ENCODE measurements at places on chromosomes 7 and 10.

DNA sequence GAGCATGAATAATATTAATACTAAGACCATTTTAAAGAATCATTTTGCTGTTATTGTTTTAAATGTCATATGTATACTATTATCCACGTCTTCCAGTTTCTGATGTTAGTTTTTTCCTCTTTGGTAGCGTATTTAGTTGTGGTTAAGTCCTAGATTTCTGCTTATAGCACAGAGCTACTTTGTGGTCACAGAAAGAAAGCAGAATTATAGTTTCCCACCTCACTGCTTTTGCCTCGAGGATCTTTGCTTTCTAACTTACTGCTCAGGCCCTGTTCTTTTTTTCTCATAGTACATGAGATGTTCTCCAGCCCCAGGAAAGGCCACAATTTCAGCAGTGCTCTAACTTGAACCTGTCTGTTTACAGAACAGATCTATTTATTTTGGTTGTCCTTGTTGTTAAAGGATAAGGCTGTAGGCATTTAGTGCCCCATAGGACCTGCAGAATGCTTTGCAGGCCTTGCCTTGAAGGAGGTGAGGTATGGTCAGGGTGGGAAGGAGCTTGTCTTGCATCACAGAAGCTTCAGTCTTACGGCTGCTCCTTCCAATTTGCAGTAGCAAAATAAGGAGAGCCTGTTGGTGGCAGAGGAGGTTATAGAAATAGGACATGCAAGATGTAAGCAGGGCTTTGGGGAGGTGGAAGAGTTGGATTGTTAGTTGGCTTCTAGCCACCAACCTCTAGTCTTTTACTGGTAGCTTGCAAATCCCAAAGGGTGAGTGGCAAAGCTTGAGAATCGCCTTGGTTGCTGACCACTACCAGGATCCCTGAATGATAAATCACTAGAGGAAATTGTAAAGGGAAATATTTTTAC, 129.1 kb downstream of the LRRC4 start:
- no peak for DNase-seq

- DNase-seq = no peak
Observed at GRCh38 chr10:32771217-32771616, 186.8 kb downstream of the ITGB1 start.

DNA sequence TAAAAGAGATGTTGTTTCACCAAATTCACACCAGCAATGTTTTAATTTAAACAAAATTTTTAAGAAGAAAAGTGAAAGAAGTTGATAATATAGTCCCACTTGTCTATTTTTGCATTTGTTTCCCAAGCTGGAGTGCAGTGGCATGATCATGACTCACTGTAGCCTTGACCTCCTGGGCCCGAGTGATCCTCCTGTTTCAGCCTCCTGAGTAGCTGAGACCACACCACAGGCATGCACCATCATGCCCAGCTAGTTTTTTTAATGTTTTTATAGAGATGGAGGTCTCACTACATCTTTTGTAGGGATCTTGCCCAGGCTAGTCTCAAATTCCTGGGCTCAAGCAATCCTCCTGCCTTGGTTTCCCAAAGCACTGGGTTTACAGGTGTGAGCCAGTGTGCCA, 14.1 kb upstream of the NDUFA5 start:
- no peak for DNase-seq

GRCh38 chr10:117237401-117237991, 3.4 kb upstream of the SLC18A2 start:
- DNase-seq = no peak

DNA sequence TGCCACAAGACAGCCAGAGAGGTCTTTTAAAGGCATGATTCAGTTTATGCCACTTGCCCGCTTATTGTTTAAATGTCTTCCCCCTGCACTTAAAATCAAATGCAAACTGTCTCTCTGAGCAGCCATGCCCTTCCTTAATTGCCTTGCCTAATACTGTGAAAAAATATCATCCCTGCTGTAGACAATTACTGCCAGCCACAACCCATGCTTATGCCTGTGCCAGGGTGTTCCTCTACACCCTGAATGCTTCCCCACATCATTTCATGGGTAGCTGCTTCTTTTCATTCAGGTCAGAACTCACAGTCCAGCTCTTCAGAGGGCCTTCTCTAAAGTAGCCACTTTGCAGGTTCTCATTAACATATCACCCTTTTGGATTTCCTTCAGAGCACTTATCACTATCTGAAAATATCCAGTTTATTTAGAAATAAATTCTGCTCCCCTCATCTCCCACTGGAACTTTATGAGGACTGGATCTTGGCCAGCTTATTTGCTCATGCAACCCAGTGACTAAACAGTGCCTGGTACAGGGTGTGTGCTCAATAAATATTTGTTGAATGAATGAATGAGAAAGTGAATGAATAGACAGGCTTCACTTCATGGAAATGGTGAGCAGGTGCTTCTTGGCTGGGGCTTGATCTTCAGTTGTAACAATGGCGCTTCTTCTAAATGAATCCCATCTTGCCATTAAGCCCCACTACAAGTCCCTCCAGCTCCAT, 162.4 kb upstream of the MDFIC start:
- DNase-seq = no peak

DNA sequence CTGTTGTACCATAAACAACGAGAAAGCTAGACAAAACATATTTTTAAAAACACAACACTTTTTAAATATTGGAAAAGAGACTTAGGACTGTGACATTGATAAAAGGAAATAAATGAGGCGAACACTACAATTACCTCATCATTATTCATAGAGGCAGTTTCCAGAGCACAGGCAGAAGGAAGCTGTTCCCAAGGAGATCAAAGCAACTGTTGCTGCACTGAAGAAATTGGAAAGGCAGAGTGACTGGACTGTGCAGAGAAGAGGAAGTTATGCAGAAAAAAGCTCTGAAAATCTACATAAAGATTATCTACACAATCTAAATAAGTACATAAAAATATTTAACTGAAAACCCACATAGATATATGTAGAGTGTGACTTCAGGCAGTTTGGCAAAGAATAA, 32.8 kb downstream of the MYO3A start:
- DNase-seq = no peak

DNA sequence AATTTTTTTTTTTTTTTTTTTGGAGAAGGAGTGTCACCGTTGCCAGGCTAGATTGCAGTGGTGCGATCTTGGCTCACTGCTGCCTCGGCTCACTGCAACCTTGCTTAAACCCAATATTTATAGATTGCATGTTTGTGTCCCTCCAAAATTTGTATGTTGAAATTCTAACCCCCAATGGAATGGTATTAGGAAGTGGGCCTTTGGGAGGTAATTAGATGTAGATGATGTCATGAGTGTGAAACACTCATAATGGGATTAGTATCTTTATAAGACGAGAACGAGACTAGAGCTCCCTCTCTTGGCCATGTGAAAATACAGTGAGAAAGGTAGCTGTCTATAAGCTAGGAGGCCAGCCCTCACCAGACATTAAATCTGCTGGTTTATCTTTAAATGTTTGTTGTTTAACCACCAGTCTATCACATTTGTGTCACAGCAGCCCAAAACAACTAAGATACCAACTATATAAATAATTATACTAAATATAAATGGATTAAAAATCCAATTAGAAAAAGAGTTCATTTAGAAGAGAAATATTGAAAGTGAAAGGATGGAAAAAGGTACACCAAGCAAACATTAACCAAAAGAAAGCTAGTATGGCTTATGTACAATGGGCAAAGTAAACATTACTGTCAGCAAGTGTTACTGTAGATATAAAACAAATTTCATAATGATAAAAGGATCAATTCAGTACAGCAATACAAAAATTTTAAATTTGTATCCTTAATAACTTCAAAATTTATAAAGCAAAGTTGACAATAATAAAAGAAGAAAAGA, 9.3 kb downstream of the TCAF1 start:
- no peak for DNase-seq

GRCh38 chr7:13910805-13911551, 78.5 kb downstream of the ETV1 start:
- DNase-seq = no peak

DNA sequence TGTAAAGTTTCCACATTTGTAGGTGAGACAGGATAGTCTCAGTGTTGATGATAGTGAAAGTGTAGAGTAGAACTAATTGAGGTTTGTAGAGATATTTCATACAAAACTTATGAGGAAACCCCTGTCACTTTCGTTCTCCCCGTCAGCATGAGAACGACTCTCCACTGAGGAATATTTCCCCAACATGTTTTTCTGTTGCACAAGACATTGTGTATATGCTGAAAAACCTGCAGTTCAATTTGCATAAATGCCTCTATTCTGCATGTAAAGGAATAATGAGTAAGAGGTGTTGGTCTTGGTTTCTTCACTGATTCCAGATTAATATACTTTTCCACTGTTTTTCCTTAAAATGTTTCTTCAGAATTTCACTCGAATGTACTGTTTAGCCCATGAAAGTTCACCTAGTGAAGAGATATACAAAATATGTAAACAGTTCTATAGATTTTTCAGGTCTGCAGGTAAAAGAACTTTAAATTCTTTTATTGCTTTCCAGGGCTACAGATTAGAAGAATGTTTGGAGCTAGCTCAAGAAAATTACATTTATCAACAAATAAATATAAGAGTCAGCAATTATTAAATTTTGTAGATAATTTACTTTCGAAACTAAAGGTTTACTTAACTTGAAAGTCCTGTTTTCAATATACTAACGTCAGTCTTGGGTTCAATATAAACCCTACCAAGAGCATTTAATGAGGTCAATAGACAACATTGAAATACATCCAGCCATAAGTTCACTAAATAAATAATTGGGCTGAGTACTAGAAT, 37.2 kb downstream of the HEPACAM2 start:
- DNase-seq = no peak

GRCh38 chr10:1227510-1228402, 171.6 kb downstream of the WDR37 start:
- DNase-seq = no peak

DNA sequence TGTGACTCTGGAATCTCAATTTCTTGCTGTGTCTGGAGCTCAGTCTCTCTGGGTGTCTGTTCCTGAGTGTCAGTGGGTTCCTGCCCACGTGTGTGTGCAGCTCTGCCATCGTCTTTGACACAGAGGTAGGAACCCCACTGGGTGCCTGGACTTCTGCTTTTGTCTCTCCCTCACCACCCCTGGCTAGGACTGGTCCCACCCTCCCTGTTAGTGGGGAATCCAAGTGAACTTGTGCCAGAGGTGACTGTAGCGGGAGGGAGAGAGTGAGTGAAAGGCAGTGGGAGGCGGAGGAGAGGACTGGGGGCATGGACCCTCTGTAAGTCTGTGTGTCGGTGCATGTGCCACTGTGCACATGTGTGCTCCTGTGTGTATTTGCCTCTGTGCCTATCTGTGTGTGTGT, 299.9 kb upstream of the ZMIZ1 start:
- DNase-seq = no peak

- no peak for DNase-seq
Observed at GRCh38 chr7:105496521-105496920, 25.6 kb downstream of the PUS7 start.

GRCh38 chr10:44725404-44725803, 185.7 kb upstream of the TMEM72 start:
- no peak for DNase-seq

GRCh38 chr7:11346302-11346701, 372.6 kb downstream of the PHF14 start:
- DNase-seq = no peak

DNA sequence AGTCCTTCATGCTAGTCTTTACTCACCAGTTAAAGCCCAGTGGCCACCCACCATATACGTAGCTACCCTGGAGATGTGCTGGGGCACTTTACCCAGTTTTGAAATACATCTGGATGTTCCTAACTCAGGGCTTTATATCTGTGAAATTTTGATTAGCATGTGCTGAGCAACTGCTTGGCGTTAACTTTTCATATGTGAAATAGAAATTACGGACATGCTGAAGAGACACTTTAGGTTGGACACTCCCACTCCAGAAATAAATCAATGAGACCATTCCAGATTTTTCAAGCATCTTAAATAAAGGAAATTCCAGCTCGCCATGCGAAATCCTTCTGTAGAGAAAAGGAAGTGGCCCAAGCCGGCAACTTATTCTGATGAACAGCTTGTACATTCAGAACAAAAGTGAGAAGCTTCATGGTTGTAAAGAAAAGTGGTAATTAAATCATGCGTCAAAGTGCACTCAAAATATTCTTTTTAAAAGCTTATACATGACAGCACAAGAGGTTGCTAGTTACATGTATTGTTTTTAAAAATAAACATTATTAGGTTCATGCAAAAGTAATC, 153.5 kb upstream of the ITGB1 start:
- no peak for DNase-seq

DNA sequence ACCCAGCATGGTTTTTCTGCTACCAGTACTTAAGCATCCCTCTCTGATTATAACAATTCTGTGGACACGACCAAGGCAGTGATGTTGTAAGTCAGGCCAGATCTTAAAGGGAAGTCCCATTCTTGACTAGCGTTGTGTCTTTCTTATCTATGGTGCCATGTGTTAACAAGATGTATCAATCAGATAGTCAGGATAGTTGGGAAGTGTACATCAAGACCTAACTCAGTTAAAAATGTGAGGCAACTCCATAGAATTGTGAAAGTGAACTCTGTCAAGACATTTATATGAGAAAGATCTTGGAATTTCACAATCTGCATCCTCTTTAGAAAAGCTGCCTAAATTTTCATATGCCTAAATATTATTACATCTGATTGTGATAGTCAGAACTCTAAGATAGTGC, 341.7 kb upstream of the SEMA3D start:
- no peak for DNase-seq

DNA sequence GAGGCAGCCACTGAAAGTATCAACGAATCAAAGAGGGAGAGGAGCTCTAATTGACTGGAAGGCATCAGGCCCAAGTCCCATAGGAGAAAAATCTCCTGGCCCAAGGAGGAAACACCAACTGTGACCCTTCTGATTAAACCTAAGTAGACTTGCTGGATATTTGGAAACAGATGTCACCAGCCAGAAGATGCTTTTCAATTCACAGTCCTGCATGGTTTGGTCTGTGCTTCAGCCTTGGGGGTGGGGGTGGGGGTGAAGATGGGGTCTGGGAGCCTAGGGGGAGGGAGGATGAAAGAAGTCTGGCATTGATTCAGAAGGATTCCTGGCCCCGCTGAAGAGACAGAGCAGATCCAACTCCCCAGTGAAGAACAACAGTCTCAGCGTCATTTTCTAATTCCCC, 623.7 kb downstream of the PARD3 start:
- no peak for DNase-seq

DNA sequence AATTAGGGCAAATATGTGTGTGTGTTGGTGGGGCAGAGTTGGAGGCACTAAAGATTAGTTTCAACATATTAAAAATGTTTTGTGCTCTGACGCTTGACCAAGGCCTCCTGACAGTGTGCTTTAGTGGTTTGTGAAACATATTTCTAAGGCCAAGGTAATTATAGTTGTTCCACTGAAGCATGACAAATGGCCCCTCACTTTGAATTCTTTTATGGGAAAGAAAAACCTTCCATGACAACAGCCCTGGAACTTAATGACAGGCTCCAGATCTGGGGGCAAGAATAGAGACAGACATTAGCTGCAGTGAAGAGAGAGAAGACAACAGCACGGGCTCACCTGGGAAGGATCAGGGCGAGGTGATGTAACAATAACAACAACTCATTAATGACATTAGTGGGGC, 155.8 kb downstream of the CHN2 start:
- no peak for DNase-seq

- DNase-seq = no peak
Observed at GRCh38 chr10:18229826-18230225, 89.6 kb downstream of the CACNB2 start.

GRCh38 chr7:64965594-64965993, 25.2 kb downstream of the ZNF117 start:
- no peak for DNase-seq

GRCh38 chr7:129150199-129150996, 5.9 kb downstream of the TSPAN33 start:
- DNase-seq = no peak

All from stimulated activated CD8-positive, alpha-beta memory T cell treated with anti-CD3 and anti-CD28 coated beads, Interleukin-15, amount 100 ng/mL, for 24 hours (primary cell).